Activated naive CD8-positive, alpha-beta T cell treated with anti-CD3 and anti-CD28 coated beads, Interleukin-2, amount 50 U/mL, for 24 hours (primary cell): ENCODE measurements at places on chromosomes 16 and 17.

DNA sequence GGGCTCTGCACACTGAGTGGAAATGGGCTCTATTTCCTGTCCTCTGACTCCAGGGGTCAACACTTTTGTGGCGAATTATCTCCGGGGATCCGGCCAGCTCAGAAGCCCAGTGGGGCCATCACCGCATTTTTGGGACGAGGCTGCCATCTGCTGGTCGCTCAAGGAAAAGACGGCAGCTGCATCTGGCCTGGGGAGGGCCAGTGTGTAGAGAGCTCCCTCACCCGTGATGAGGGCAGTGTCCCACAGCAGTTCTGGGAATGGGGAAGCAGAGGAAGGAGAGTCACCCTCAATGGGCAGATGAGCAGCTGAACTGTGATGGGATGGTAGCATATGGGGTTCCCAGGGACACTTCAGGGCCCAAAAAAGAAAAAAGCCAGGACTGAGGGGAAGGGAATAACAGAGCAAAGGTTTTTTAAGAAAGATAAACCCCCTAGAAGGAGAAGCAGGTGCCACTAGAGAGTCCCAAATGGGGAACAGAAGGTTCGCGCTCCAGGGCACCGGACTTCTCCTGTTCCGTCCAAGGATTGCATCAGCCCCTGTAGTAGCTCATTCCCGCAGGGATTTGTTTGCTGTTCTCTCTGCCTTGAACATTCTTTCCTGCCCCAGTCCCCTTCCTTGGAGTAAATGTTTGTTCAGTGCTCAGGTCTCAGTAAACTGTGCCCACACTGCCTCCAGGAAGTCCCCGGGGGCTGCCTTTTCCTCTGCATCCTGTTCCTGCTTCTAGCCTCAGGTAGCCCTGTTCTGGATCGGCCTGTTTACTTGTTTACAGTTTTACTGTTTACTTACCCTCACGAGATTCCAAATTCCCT, 9.3 kb upstream of the ABCC12 start:
- H3K4me1 ChIP-seq, result peaks cover 3% of the 10 kb centered on the region
- H3K4me3 ChIP-seq, result no peak overlapping the region
- DNase-seq, result peak; percentile 73
- no peaks in the 10 kb centered on the region for H3K36me3 ChIP-seq
- H3K27ac ChIP-seq, result no peak overlapping the region
- peaks cover 8% of the 10 kb centered on the region for H3K27me3 ChIP-seq

DNA sequence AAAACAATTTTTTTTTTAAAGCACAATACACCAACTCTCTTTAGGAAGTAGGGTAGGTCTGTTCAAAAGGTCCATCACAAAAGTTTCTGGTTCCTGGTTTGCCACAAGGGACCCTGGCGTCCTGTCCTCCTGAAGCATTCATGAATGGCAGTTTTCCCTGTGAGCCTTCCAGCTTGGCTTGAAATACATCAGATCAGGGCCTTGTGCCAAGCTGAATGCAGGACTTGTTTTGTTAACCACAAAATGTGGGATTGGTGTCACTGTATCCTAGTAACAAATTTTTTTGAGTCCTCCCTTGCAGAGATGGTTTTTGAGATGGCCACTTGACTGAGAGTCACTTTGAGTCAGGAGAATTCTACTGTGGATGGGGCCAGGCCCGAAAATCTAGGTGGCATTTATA, 3.9 kb downstream of the GNAO1 start:
- no peaks in the 10 kb centered on the region for H3K36me3 ChIP-seq
- no peak overlapping the region for H3K4me3 ChIP-seq
- H3K4me1 ChIP-seq, result peaks cover 31% of the 10 kb centered on the region
- peaks cover 47% of the 10 kb centered on the region for H3K27me3 ChIP-seq

DNA sequence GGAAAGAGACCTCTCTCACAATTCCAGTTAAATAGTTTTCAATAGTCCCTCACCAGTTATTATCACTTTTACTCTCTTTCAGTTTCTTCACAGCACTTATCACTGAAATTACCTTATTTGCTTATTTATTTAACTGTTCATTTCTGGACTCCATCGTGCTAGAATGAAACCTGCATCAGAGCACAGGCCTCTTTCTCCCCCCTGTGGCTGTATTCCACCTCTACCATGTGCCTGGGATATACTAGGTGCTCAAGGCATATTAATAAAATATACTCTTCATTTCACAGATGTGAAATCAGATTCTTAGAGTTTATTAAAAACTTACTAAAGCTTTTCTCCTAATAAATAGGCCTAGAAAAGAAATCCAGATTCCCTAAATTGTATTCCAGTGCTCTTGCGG, 308.9 kb upstream of the MON1B start:
- H3K27me3 ChIP-seq, result peaks cover 2% of the 10 kb centered on the region
- H3K4me3 ChIP-seq, result no peak overlapping the region
- H3K27ac ChIP-seq, result no peak overlapping the region
- no peak for DNase-seq

GRCh38 chr17:41873559-41874292, 8.5 kb upstream of the KLHL11 start:
- peaks cover 23% of the 10 kb centered on the region for H3K4me1 ChIP-seq
- no peak overlapping the region for H3K4me3 ChIP-seq
- peaks cover 61% of the 10 kb centered on the region for H3K36me3 ChIP-seq
- no peaks in the 10 kb centered on the region for H3K27me3 ChIP-seq
- no peak overlapping the region for H3K27ac ChIP-seq
- DNase-seq, result no peak

GRCh38 chr17:12789075-12789480, 220 bp upstream of the ARHGAP44 start:
- H3K27ac ChIP-seq, result no peak overlapping the region
- H3K4me1 ChIP-seq, result peaks cover 6% of the 10 kb centered on the region
- H3K27me3 ChIP-seq, result peaks cover 45% of the 10 kb centered on the region
- H3K4me3 ChIP-seq, result peak overlapping the region; percentile 60
- DNase-seq, result peak; percentile 36

GRCh38 chr17:73582359-73582758, 61.9 kb downstream of the SDK2 start:
- H3K27me3 ChIP-seq, result no peaks in the 10 kb centered on the region
- peaks cover 9% of the 10 kb centered on the region for H3K4me1 ChIP-seq
- no peak overlapping the region for H3K4me3 ChIP-seq
- no peaks in the 10 kb centered on the region for H3K36me3 ChIP-seq
- no peak for DNase-seq
- H3K27ac ChIP-seq, result no peak overlapping the region

- H3K27me3 ChIP-seq, result peaks cover 2% of the 10 kb centered on the region
- H3K4me3 ChIP-seq, result no peak overlapping the region
- no peaks in the 10 kb centered on the region for H3K36me3 ChIP-seq
- DNase-seq, result no peak
- H3K27ac ChIP-seq, result no peak overlapping the region
These were observed 15.5 kb downstream of the SPNS2 start for GRCh38 chr17:4514206-4514605.
